ENCODE measurements at places on chromosomes 16 and 17.
A peak's percentile ranks its signal among the peaks of the same experiment; 100 is the strongest.

GRCh38 chr17:77325577-77326075 lies 184.9 kb downstream of the SEC14L1 start:
- DNase-seq: no peak

DNA sequence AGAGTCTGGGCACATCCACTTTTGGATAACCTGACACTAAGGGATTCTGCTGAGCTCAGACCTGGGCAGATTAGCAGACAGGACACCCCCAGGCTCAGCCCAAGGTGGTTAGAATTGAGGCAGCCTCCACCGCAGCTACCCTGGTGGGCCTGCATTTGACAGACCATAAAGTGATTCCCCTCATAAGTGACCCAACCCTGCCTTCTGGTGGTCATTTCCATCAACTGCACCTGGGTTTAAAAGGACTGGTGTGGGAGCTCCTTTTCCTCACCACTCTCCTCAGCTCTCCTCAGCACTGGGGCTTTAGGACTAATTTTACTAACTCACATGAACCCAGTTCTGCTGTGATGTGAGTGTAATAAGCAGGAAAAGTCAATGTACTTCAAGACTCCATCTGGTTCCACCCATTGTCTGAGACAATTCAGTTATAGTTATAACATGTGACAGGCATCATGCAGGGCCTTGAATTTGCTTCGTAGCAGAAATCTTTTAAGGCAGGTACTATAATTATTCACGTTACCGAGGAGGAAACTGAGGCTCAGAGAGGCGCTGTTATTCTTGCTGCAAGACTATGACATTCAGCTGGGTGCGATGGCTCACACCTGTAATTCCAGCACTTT lies 42.5 kb downstream of the MYH3 start:
- peak; percentile 72 for DNase-seq

GRCh38 chr16:89913408-89914387 lies 5.0 kb upstream of the MC1R start:
- no peak for DNase-seq

DNA sequence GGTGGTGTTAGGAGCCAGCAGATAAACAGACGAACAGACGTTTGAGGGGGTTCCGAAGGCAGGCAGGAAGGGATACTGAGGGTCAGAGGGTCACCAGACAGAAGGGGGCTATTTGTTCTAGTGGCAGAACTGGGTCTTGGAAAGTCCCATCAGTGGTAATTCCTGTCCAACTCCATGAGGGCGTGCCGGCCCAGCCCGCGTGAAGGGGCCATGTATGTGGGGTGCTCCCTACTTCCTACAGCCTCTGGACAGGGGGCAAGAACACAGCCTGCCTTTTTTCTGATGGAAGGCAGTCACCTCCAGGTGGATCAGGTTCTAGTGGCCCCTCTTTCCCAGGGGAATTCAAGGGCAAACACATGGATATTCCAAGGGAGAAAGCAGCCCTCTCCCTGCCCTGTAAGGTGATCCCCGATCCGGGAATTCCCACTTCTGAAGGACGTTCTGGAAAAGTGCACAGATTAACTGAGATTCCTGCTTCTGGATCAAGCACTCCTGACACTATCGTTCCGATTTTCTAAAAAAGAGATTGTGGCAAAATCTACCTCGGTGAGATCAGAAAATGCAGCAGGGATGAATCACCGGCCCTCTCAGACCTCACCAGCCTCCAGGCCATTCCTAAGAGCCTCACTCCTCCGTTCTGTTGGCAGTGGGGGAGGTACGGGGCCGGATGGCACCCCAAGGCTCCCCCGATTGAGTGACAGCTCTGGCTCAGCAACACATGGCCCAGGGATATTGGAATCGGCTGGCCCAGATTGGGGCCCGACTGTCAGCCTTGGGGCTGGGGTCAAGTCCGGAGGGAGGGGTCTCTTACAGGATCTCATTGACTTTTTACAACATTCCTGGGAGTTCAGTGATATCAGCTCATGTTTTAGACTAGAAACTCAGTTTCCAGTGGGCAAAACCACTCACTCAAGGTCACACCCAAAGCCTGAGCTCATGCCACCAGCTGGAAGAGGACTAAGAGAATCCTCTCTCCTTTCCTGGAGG lies 12.4 kb downstream of the STX1B start:
- no peak for DNase-seq

GRCh38 chr17:76120658-76121008 lies 17.0 kb upstream of the EXOC7 start:
- DNase-seq: no peak

GRCh38 chr17:69103557-69104233 lies 38.0 kb downstream of the ABCA6 start:
- DNase-seq: no peak

GRCh38 chr17:36602924-36603384 lies 1.6 kb downstream of the MRM1 start:
- DNase-seq: peak; percentile 90

- peak; percentile 23 for DNase-seq
Observed at GRCh38 chr17:1228781-1229348, 41.4 kb upstream of the BHLHA9 start.

DNA sequence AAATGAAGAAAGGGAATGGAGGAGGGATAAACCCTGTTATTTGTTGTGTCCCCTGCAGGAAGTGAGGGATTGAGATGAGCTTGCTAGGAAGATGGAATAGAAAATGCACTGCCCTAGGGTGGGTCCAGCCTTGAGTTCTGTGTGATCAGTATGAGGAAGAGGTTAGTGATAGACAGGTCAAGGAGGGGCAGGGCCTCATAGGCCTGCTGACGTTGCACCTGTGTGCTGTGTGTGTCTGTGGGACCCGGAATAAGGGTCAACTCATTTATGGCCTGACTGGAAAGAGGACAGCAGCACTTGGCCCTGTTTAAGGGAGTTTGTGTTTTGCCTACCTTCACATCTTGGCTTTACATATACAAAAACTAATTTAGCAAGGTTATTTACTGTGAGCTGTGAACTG lies 26.3 kb downstream of the DEF8 start:
- DNase-seq: no peak

- no peak for DNase-seq
Observed at GRCh38 chr17:349666-350065, 2.9 kb downstream of the RPH3AL start.

GRCh38 chr16:64762211-64762610 lies 359.7 kb downstream of the CDH11 start:
- no peak for DNase-seq

DNA sequence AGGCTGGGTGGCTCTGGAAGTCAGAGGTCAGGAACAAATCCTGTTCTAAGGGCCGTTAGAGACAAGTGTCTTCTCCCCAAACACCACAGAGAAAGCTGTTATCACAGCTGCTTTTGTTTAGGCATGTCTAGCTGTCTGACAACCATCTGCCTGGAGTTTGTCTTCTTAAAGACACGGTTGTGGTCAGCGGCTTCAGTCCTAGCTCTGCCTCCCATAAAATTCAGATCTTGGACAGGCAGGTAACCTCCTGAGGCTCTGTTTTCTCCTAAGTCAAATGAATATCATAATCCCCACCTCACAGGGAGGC lies 2.3 kb upstream of the ITGA3 start:
- no peak for DNase-seq

All from NB4 (cell line).